ENCODE measurements at places on chromosomes 4 and X.

DNA sequence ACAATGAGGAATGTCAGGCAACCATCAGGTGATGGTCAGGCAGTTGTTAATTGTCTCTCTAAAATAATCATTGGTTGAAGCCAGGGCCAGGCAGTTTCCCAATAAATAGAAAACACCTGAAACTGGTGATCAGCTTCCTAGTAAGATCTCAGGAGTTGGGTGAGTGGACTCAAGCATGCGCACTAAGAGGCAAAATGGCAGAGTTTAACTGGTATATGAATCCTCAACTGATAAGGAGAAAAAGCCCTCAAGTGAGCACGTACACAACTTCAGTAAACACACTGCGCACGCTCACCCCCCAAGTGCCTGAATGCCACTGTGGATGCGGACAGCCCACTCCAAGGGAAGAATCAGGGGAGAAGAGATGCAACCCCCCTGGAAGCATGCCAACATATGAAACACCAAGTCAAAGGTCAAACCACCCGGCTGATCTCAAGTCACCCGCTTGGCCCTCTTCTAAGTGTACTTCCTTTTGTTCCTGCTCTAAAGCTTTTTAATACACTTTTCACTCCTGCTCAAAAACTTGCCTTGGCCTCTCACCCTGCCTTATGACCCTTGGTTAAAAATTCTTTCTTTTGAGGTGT is 39.9 kb downstream of the LNX1 start:
- DNase-seq = no peak

GRCh38 chrX:40130207-40130606 is 32.4 kb upstream of the BCOR start:
- no peak for DNase-seq

- DNase-seq = no peak
Measured at GRCh38 chrX:41542135-41542534, 95.0 kb downstream of the NYX start.

DNA sequence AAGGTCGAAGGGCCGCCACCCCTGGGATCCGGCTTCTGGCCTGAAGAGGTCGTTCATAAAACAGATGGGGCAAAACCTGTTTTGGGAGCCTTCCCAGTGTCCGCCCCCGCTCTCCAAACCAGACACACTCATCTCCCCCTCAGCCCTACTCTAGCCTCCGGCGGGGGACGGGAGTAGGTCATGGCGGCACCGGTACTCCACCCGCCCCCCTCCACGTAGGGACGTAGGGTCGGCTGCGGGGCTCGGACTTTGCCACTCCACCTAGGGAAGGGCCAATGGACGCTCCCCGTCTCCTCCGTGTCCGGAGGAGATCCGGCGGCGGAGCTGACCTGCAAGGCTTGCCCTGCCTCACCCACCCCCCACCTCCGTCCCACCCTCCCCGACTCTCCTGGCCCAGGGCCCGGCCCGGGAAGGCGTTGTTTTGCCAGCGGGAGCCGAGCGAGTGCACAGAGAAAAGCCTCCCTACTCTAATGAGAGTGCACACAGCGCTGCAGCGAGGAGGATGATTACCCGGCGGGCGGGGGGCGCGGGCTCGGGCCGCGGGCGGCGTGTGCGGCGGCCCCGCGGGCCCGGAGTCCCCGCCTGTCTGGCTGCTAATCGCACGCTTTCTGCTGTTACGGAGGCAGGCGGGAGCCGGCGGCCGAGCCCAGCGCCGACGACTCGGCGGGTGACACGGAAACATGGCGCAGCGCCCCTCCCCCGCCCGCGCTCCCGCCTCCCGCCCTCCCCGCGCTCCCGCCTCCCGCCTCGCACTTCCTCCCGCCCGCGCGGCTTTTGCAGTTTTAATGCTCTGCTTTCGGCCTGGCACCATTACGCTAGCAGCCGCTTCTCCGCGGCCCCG is 8.3 kb upstream of the BCOR start:
- peak; percentile 78 for DNase-seq

DNA sequence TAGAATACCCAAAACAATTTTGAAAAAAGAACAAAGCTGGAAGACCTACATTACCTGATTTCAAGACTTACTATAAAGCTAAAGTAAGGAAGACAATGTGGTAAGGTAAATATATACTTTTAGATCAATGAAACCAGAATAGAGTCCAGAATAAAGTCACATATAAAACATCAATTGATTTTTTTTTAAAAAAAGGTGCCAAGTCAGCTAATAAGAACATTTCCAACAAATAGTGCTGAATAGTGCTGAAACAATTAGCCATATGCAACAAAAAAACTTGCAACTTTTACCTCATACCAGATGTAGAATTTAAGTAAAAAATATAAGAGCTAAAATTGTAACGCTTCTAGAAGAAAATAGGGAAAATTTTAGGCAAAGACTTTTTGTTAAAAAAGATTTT is 73.0 kb upstream of the PDHA1 start:
- DNase-seq = no peak

DNA sequence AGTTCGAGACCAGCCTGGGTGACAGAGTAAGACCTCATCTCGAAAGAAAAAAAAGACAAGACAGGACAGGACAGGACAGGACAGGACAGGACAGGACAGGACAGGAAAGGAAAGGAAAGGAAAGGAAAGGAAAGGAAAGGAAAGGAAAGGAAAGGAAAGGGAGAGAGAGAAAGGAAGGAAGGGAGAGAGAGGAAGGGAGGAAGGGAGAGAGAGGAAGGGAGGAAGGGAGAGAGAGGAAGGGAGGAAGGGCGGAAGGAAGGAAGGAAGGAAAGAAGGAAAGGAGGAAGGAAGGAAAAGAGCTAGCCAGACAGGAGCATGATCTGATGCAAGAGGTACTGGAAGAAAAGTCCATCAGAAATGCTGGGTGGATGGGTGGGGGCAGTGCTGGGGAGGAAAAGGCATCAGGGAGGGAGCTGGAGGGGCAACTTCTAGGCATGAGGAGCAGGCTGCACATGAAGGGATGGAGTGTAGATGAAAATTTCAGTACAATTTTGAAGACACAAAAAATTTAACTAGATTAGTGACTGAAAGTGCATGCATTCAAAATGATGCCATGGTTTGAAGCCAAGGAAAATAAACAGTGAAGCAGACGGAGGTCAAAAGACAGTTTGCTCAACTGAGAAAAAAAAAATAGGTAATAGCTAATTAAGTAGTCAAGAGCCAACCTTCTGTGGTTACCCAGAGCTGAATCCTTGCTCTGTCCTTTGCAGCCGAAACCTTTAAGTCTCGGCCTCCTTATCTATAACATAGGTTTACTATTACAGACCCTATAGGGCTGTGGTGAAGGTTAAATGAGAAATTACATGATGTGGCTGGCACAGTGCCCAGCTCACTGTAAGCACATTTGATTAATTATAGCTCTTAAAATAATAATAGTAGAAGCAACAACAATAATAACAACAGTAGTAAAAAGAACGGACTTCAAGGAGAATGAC is 59.9 kb downstream of the ZNF827 start:
- no peak for DNase-seq

DNA sequence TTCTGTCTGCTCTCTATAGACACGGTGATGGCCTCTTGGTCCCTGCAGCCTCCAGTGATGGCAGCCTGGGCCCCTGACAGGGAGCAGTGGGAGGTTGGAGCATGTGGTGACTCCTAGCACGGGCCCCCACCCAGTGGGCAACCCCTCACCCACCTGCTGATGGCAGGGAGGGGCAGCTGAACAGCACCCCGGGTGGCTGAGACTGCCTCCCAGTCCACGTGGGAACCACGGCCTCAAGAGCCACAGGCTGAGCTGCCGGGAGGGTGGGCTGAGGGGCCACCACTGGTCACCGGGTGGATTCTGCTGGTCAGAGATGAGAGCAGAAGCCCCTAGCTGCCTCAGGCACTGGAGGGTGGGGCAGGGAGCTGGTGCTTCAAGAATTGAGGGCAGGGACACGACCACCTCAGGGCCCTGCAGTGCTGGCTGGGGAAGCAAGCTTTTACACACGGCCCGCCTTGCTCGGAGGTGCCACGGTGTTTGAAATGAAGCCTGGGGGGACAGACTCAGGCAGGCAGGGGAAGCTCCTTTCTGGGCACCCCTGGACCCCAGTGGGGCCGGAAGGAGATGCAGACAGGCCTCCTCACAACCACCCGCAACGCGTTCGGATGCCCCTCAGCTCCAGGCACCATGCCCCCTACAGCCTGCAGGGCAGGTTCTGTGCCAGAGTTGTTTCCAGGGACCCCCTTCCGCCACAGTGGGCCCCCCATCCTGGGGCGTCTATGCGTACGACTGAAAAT is 6.3 kb upstream of the HAUS3 start:
- peak; percentile 17 for DNase-seq

- no peak for DNase-seq
Measured at GRCh38 chr4:187770345-187770744, 225.2 kb upstream of the ZFP42 start.

DNA sequence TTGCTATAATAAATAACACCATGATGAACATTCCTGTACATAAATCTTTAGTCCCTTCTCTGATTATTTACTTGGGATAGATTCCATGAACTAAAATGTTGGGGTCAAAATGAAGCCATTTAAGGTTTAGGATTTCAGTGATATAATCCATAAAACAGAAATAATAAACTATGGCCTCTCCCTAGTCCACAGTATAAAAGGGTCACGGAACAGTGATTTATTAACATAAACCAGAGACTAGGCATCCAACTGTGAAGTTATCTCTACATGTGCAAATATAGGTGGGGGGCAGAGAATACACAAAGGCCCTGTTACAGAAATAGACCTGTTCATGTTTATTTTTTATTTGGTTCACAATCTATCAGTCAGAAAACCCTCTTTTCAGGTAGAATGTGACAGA is 499.1 kb upstream of the SLIT2 start:
- no peak for DNase-seq

DNA sequence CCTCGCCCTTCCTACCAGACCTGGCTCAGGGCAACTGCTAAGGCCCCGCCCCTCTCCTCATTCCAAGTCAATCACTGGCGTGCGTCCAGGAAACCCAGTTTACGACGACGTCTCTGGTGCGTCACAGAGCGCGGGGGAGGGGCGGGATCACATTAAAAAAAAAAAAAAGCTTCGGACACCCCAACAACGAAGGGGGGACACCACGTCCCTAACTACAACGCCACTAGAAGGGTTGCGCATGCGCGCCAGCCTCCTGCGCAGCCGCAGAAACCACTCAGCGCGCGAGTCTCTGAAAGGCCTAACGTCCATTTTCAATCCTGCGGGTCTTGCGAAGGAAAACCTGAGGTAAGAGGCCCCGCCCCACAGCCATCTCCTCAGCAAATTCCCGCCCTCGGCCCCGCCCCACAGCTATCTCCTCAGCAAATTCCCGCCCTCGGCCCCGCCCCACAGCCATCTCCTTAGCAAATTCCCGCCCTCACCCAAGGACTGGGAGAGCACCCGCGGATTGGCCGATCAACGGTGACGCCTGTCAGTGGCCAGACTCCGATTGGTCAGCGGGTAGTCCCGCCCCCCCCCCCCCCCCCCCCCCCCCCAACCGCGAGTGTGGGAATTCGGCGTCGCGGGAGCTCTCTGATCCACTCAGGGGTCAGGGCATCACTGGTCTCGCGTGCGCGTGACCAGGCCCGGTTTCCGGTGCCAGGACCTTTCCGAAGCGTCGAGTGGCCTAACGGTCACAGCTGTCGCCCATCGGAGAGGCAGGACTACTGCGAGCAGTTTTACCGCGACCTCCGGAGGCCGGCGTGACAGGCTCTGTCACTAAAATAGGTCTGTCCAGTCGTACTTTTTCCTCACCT is at the start of gene SCML1:
TSS of gene SCML1 (plus strand) at position 638 of the 854 bp plus-strand sequence. CDS start 6,694 bp downstream, outside the sequence.
- DNase-seq = peak; percentile 43

DNA sequence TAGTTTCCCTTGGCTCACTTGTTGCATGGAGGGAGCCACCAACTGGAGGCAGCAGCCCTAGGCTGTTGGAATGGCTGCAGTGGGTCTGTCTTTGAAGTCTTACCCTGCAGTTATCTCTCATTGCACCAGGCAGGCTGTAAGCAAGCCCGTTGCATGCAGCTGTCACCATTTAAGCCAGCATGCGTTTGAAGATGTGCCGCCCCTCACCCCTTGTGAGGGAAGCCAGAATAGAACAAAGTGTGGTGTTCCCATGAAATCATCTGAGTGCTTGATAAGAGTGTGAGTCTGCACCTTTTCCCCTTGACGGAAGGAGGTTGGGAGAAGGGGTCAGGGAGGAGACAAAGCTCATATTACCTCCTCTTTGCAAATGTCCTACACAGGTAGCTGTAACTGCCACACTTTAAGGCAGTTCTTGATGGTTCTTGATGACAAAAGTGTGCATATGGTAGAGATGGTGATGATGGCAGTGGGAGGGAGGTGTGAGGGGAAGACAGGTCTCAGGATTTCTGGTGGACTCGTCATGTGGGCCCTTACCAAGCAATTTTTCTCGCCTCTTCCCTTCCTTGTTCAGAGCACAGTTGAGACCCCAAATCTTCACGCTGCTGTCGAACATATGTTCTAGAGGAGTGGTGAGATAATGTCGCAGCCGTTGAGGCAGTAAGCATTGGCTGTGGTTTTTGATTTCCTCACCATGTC is 191.4 kb upstream of the LEF1 start:
- no peak for DNase-seq

- no peak for DNase-seq
Measured at GRCh38 chr4:158826057-158826456, 57.2 kb downstream of the FNIP2 start.

- no peak for DNase-seq
Measured at GRCh38 chr4:105135785-105136184, 10.9 kb upstream of the TET2 start.

GRCh38 chrX:53682885-53683555 is 3.5 kb downstream of the HUWE1 start:
- no peak for DNase-seq

- DNase-seq = no peak
Measured at GRCh38 chr4:80206521-80207171, 9.3 kb downstream of the PRDM8 start.

All from GM13977 (cell line).